ENCODE measurements at places on chromosomes 4 and X. TPM values are rescaled to one million over a fixed set of nuclear protein-coding genes. Genes with fewer than 3 reads are reported as not detected.

DNA sequence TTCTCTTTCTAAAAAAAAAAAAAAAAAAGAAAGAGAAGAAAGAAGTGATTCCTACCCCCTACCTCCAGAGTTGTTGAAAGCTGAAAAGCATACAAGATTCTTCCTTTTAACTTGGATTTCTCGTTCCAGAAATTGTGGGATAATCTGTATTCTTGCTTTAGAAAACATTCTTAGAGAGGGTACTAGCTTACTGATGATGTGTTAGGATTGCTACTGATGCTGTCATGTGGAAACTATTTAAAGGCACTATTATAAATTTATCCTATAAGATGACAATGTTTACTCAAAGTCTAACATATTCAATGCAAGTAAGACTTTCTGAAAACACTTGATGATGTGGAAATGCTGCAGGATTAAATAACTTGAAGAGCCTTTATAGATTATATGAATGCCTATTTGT lies 204.0 kb upstream of the PUDP start:
- no peak for DNase-seq

GRCh38 chr4:188492886-188493285 lies 353.6 kb downstream of the TRIML1 start:
- DNase-seq, result peak; percentile 3

DNA sequence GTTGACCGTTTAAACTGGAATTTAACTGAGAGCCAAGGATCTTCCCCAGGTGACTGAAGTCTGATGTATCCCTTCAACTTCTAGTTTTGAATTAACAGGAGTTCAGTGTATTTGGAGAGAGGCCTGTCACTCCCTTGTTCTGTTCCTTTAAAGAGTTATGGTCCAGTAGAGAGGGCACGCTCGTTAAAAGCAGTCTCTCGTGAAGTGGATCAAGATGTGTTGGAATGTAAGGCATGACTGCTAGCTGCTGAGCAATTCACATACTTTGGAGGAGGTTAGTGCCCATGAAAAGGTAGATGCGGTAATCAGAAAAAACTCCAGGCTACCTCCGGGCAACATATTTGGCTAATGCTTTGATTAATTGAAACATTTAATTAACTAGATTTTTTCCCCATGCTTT lies 65.7 kb downstream of the SHROOM2 start:
- peak; percentile 80 for DNase-seq

The GLRA2 gene
- 0.26 TPM for polyA plus RNA-seq

DNA sequence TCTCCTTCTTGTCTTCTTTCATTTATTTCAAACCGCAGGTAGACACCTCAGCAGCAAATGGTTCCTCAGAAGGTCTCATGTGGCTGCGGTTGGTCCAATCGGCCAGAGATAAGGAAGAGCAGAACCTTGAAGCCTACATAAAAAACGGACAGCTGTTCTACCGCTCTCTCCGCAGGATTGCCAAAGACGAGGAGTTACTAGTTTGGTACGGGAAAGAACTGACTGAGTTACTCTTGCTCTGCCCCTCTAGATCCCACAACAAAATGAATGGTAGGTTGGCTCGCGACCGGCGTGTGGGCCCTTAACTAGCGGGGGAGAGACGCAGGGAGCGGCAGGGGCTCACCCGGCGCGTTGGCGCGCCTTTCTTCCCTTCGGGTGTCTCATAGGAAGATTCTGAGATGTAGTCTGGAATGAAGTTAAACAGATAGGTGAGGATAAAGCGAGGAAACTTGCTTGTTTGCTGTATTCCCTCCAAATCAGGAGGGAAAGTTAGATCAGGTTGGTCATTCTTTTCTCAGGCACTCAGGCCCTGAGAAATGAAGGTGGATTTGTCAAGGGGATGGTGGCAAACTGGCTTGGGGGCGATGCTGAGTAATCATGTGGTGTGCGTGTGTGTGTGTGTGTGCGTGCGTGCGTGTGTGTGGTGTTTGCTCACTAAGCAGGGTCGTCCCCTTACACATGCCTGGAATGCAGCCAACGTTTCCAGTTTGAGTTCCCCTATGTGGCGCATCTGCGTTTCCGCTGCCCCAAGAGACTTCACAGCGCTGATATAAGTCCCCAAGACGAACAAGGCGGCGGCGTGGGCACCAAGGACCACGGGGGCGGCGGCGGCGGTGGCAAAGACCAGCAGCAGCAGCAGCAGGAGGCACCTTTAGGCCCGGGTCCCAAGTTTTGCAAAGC lies 4.2 kb downstream of the PRDM8 start:
- no peak for DNase-seq

DNA sequence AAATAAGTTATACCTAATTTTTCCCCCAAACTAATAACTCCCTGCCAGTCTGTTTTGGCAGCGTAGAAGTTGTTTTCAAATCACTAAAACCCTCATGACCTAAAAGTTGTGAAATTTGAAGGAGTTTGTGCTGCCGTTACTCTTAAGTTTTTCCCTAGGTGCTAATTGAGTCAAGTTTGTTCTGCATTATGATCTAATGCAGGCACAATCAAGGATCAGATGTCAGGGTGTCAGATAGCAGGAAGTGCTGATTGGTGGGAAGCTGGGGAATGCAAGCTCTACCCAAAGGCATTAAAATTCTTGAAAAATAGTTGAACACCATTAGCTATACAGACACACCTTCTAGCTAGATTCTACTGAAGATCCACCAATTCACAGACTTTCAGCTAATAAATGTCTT lies 51.9 kb downstream of the ARX start:
- DNase-seq, result no peak

The WNK3 gene
- polyA plus RNA-seq, result 4.3 TPM

- DNase-seq, result no peak
Observed at GRCh38 chrX:38804682-38805431, 3.6 kb downstream of the MID1IP1 start.

- DNase-seq, result no peak
Observed at GRCh38 chrX:65702956-65703355, 35.5 kb downstream of the MSN start.

The PNMA6F gene
- 0.27 TPM for polyA plus RNA-seq

- DNase-seq, result no peak
Observed at GRCh38 chr4:128819082-128819742, 9.7 kb downstream of the JADE1 start.

GRCh38 chrX:150406596-150406995 lies 43.5 kb downstream of the MAMLD1 start:
- no peak for DNase-seq

GRCh38 chr4:173415092-173415491 lies 16.2 kb upstream of the SCRG1 start:
- DNase-seq, result no peak

- no peak for DNase-seq
Observed at GRCh38 chr4:5052726-5053425, 1.6 kb downstream of the STK32B start.

The ENPEP gene
- 185 TPM for polyA plus RNA-seq
